ENCODE measurements at places on chromosomes 11 and 22. TPM values are rescaled to one million over a fixed set of nuclear protein-coding genes. Genes with fewer than 3 reads are reported as not detected.
A peak's percentile ranks its signal among the peaks of the same experiment; 100 is the strongest.

DNA sequence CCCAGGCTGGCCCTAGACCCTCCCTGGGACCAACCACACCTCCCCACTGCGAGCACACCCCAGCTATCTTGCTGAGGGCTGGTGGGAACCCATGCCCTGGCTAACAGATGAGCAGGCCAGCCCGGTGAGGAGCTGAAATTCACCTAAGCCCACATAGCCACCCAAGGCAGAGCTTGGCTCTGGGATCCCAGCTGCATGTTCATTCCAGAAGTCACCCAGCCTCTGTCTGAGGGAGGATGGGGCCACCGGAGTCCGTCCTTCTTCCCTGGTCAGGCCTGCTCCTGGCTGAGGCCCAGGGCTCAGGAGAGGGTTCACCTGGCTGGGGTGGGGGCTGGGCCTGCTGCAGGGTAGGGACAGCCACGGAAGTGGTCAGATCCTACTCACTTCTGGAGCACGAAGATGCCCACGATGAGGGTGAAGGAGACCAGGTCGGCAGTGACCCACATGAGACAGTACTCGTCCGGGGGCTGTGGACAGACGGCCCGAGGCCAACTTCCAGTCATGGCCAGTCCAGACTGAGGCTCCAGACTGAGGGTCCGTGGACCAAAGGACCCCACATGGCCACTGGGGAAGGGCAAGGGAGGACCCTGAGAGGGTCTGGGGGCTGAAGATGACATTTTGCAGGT lies 6.6 kb upstream of the KLHL35 start:
- DNase-seq: peak; percentile 28

DNA sequence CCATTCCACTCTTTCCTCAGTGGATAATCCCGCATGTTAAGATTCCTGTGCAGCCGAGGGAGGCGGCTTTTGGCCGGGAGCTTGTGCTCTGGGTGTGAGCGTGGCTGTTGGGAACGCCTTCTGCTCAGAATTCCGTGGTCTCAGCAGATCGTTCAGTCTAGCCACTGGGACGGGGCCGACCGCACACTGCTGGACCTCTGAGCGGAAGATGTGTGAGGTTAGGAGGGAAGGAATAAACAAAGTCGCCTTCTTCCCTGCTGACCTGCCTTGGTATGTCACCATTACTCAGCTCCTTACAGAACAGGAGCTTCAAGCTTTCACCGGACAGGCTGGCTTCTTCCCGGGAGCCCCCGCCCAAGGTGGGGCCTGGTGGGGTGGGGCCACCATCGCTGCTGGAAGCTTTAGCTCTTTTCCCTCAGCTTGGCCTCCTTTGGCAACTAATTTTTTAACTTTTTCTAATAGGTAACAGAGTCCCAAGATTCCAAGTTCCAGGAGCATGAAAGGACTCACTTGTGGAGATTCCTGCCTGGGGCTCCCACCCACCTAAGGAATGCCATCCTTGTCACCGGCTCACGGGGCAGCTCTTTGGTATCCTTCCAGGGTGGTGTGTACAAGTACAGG lies 22.5 kb upstream of the SEPTIN5 start:
- peak; percentile 58 for DNase-seq

DNA sequence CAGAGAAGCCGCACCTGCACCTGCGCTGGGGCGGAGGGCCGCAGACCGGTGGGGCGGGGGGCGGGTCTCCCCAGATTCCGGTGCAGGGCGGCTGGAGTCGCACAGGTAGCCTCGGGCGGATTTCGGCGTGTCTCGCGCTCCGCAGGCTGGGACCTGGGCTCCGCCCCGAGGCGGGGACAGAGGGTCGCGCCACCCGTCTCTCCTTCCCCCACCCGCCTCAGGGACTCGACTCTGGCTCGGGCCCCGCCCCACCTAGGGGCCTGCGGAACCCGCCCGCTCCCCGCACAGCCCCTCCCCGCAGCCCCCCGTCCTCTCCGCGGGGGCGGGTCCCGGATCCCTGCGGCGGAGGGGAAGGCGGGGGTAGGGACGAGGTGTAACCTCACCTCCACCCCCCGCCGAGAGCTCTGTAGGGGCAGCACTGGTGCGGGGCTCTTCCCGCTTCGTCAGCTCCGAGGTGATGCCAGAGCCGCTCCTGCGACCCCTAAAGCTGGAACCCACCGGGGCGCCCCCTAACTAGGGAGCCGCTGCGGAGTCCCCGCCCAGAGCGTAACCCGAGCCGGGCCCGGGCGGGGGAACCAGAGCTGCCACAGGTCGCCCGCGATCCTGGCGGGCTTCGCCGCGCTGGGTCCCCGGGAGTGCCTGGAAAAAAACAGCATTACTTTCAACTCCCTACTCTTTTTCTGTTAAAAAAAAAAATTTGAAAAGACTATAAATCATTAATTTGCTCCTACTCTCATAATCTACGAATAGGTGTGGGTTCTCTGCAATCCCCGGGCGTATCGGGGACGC lies at the start of gene SLC29A2:
SLC29A2 (minus strand) TSS at position 134 of the 789 bp plus-strand sequence. CDS start 169 bp downstream, outside the sequence.
- peak; percentile 89 for DNase-seq

- no peak for DNase-seq
These were observed 3.4 kb downstream of the TOM1 start for GRCh38 chr22:35303029-35303624.

- DNase-seq: no peak
These were observed 203.7 kb downstream of the NELL1 start for GRCh38 chr11:20873054-20873453.

DNA sequence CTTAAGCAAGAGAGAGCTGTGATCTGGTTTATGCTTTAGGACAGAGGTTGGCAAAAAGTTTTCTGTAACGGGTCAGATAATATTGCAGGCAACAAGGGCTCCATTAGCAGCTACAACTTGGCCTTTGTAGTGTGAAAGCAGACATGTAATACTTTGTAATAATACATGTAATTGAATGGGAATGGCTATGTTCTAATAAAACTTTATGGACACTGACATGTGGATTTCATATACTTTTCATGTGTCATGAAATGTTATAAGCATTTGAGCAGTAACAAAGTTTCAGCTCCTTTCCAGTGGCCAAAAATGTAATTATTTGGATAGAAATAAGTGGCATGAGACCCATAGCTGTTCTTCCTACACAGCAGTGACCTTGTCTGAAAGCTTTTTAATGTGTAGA lies 3.1 kb downstream of the DYNC2H1 start:
- DNase-seq: no peak

GRCh38 chr11:30244265-30244664 lies 13.5 kb downstream of the FSHB start:
- DNase-seq: no peak

GRCh38 chr11:21511835-21512440 lies 680.9 kb upstream of the ANO5 start:
- peak; percentile 64 for DNase-seq

DNA sequence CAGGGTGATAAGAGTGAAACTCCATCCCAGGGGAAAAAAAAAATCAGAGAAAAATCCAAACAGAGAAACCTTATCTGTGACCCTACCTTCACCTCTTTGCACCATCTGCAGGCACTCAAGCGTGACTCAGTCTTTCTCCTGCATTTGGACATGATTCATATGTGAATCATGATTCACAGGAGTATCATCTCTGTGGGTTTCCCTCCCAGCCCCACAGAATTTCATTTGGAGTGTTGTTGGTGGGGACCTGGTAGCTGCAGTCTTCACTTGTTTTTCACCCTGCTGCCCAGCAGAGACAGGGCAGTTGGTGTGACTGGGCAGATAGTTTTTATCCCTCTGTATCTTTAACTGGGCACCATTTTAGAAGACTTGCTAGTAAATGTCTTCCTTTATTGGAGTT lies 75.7 kb downstream of the DEPDC5 start:
- DNase-seq: no peak

DNA sequence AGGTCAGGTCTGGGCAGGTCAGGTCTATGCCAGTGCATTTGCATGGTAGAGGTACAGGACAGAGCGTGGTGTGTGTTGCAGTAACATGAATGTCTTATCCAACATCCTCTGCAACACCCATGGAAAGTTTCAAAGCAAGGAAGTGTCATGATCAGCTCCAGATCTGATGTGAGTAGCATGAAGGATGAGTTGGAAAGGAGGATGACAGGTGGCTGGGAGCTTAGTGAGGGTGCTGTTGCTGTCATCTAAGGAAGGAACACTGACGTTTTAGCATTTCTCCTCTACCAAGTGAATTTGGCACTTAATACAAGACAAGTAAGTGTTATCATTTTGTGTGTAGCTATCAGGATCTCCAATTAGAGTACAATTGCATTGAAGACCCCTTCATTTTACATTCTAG lies 65.1 kb downstream of the GRK3 start:
- DNase-seq: no peak

DNA sequence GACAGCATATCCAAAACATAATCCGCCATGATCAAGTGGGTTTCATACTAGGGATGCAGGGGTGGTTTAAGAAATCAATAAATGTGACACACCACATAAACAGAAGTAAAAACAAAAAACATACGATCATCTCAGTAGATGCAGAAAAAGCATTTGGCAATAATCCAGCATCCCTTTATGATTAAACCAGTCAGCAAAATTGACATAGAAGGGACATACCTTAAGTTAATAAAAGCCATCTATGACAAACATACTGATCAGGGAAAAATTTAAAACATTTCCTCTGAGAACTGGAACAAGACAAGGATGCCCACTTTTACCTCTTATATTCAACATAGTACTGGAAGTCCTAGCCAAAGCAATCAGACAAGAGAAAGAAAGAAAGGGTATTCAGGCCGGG lies 49.6 kb downstream of the GAS2 start:
- DNase-seq: no peak

DNA sequence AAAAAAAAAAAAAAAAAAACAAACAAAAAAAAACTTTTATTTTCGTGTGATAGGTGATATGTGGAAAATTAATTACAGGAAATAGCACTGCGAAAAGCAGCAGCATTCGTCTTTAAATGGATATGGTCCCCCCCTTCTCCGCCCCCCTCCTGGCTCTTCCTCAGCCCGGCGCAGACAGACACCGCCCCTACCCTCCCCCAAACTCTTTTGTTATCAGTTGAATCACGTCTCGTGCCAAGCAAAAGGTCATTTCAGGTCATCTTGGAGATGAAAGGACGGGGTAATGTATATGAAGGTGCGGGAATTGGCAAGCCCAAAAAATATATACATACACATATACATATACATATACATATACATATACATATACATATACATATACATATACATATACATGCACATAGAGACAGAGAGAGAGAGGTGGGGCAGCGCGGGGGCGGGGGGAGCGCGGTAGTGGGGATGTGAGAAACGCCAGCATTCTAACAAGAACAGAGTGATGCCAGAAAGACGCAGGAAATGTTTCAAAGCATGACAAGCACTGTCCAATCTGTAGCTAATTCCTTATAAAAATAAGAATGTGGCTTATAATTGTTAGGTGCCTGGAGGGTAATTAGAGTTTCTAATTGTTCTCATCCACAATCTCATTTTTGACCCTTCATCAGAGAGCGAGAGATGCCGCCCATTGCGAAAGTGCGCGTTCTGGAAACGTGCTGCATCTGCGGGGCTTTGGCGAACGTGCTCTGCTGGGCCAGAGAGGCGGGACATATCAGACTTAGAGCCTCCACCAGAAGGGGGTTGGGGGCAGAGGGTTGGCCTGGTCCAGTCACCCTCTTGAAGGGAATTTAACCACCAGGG lies 214.5 kb upstream of the UBASH3B start:
- no peak for DNase-seq

- DNase-seq: no peak
These were observed 42.4 kb downstream of the AMPD3 start for GRCh38 chr11:10497371-10498021.

GRCh38 chr22:35315855-35316745 lies 16.4 kb downstream of the TOM1 start:
- DNase-seq: no peak

SHISAL1 gene
- 0.61 TPM for total RNA-seq

LDHAL6A gene
- total RNA-seq: not detected

JRKL gene
- total RNA-seq: 2.5 TPM

CRYBA4 gene
- total RNA-seq: not detected

IFTAP gene
- total RNA-seq: 4.2 TPM

OR51B5 gene
- not detected for total RNA-seq

ZP1 gene
- not detected for total RNA-seq

SCGB2A2 gene
- total RNA-seq: not detected

BAIAP2L2 gene
- total RNA-seq: 1.2 TPM

HNRNPUL2 gene
- total RNA-seq: 17.5 TPM

FAT3 gene
- 2.3 TPM for total RNA-seq

FGF3 gene
- not detected for total RNA-seq

MYBPC3 gene
- total RNA-seq: 1.0 TPM

CYP2D6 gene
- total RNA-seq: 0.43 TPM

GAL gene
- total RNA-seq: 0.38 TPM
